ENCODE measurements at places on chromosomes 2 and 18.

- DNase-seq: no peak
These were observed 412 bp downstream of the OSBPL1A start for GRCh38 chr18:24397131-24397693.

GRCh38 chr18:49006641-49007454 is 56.1 kb upstream of the SMAD7 start:
- no peak for DNase-seq

DNA sequence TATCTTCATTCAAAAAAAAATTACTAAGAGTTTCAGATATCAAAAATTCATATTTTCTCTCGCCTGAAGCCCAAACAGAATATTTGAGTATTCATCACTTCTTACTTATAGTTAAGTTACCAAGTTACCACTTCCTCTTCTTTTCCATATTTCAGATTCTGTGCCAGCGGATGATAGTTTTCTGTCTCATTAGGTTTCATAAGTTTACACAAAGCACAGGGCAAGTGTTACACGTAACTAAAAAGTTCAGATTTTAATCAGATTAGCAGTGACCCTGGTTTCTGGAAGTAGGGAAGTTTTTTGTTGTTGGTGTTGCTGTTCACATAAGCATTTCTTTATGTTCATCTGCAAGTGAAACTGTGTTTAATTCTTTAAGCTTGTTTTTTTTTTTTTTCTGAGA is 10.2 kb downstream of the AFTPH start:
- no peak for DNase-seq

DNA sequence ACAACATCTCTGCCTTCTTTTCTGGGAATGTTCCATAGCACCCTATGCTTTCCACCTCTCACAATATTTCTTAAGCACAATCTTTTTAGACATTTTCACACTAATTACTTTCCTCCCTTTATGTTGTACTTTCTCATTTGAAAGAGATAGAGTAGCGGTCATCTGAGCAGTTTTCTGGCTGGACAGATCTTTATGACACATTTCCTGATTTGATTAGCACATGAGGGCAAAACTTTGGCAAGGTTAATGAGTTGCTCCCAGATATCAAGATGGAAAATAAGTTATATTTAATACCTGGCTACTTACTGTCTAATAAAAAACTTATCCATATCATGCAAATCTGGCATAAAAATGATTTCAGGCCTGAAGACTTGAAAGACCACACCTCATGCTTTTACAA is 723.9 kb downstream of the SOCS6 start:
- no peak for DNase-seq

- DNase-seq: no peak
These were observed 23.7 kb upstream of the ACKR3 start for GRCh38 chr2:236545814-236546480.

GRCh38 chr2:135745545-135745944 is 3.9 kb downstream of the UBXN4 start:
- DNase-seq: no peak

DNA sequence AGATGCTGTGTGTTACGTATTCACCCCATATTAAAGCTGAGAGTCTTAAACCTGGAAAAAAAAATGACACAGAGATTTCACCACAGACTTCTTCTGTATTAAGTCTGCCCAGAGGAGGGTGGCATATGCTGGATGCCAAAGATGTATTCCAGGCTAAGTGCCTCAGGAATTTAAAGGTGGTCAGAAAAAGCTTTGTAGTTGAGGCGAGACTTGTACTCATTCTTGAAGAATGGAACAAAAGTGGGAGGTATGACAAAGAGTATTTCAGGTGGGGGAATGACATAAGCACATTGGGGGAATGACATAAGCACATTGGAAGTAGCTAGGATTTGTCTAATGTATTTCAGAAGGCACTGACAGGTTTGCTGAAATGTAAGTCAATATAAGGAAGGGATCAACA is 98.6 kb downstream of the BABAM2 start:
- no peak for DNase-seq

DNA sequence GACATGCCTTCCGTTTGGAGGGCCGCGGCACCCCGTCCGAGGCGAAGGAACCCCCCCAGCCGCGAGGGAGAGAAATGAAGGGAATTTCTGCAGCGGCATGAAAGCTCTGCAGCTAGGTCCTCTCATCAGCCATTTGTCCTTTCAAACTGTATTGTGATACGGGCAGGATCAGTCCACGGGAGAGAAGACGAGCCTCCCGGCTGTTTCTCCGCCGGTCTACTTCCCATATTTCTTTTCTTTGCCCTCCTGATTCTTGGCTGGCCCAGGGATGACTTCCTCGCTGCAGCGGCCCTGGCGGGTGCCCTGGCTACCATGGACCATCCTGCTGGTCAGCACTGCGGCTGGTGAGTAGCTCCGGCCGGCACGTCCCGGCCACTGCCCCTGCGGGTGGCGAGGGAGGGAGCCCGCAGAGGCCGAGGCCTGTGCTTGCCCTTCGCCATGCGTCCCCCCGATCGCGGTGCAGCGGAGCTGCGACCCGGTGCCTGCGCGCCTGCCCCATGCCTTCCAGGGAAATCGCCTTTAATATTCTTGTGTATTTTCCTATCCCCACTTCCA is 1.2 kb downstream of the BMPR2 start:
- DNase-seq: peak; percentile 10

GRCh38 chr2:60100034-60100433 is 453.4 kb downstream of the BCL11A start:
- no peak for DNase-seq

DNA sequence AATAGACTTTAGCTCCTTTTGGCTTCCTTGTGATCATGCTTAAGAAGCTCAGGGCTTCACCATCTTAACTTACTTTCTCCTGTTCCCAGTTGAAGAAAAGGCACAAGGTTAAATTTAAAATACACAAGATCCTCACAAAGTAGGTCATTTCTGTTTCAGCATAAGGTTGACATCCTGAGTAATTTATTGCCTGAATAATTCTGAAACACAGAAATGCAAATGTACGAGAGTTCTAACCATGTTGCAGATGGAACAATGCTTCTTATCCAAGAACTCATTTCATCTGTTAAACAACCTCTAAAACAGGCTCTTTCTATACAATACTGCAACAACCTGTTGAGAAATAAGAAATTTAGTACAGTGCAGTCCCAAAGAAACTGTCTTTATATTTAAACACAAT is 395.2 kb downstream of the BCL11A start:
- DNase-seq: no peak

GRCh38 chr2:236052926-236053821 is 115.0 kb downstream of the GBX2 start:
- DNase-seq: no peak

- DNase-seq: no peak
These were observed 30.9 kb downstream of the CD28 start for GRCh38 chr2:203737360-203737759.

DNA sequence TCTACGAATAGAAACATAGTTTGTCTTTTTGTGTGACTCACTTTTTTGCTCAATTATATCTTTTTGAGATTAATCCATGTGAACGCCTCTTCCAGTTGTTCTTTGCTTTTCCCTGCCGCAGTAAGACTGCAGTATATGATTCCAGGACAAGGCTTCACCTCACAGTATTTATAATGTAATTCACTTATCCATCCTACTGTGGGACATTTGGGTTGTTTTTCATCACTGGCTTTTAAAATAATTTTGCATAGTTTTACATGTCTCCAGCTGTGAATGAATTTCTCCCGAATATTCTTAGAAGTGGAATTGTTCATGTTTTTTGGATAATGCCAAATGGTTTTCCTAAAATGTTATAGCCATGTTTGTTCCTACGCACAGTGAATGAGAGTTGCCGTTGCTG is 21.9 kb downstream of the COPS9 start:
- DNase-seq: no peak

DNA sequence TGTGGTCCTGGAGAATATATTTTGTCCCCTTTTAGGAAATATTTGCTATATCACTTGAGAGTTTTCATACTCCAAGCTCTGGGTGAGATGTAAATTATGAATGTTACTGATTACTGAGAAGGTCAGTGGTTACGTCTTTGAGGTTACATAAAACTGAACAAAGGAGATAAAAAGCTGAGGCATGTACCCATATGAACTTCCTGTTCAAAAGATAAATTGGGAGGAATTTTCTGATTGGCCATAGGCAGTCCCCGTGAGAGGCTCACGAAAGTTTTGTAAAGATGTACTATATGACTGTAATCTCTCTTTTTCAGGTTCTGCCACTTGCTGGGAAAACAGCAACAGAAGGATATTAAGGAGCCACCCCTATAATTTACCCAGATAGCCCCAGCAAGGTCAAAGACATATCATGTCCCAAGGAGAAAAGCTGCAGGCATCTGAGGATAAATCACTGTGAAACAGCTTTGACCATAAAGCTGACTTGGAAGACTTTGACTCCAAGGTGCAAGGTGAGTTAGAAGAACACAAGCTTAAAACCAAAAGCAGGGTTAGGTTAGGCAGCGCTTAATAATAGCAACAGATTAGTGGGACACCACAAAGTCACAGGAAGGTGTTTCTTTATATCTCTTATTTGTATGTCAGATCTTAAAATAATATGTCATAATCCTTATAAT is 90.4 kb downstream of the OSBPL6 start:
- DNase-seq: no peak

GRCh38 chr2:125408874-125409538 is 1247.0 kb upstream of the GYPC start:
- no peak for DNase-seq

DNA sequence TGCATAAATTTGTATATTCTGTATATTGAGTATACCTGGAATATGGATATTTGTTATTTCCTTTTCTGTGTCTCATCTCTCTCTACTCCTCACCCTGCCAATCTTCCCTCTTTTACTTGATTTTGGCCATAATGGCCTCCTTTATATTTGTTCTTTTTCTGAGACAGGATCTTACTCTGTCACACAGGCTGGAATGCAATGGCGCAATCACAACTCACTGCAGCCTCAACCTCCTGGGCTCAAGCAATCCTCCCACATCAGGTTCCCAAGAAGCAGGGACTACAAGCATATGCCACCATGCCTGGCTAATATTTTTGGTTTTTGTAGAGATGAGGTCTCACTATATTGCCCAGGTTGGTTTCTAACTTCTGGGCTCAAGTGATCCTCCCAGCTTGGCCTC is 30.5 kb downstream of the PREPL start:
- DNase-seq: no peak

GRCh38 chr2:161870401-161870930 is 203.5 kb downstream of the DPP4 start:
- no peak for DNase-seq

- DNase-seq: no peak
These were observed 338.7 kb downstream of the CPS1 start for GRCh38 chr2:210895132-210895531.

GRCh38 chr2:98153481-98153880 is 66.5 kb downstream of the VWA3B start:
- DNase-seq: no peak

DNA sequence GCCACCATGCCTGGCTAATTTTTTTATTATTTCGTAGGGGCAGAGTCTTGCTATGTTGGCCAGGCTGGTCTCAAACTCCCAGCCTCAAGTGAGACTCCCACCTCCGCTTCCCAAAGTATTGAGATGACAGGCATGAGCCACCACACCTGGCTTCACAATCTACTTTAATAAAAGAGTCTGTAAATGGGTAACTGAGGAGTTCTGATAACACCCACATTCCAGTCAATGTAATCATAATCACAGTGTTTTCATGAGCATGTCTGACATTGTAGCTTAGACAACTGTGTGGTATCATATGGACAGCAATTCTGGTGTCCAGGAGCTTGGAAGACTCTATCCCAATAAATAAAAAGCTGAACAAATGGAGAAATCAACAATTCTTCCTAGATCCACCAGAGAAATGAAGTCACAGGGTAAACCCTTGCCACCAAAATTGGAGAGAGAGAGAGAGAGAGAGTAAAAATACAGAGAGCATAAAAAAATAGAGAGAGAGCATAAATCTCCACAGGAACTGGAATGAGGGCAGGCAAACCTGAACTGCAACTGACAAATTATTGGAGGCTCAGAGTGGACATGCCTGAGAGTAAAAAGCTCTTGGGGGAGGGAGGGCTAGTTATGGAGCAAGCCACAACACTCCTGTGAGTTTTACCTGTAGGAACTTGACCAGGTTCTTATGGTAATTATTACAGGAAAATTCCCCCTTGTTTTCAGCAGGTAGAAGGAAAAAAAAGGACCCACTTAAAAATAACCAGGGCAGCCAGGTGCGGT is 12.4 kb upstream of the NBEAL1 start:
- DNase-seq: no peak

GRCh38 chr2:16281451-16282335 is 341.3 kb downstream of the MYCN start:
- DNase-seq: no peak

- DNase-seq: no peak
These were observed 316.8 kb upstream of the KCNH7 start for GRCh38 chr2:163155279-163155883.

DNA sequence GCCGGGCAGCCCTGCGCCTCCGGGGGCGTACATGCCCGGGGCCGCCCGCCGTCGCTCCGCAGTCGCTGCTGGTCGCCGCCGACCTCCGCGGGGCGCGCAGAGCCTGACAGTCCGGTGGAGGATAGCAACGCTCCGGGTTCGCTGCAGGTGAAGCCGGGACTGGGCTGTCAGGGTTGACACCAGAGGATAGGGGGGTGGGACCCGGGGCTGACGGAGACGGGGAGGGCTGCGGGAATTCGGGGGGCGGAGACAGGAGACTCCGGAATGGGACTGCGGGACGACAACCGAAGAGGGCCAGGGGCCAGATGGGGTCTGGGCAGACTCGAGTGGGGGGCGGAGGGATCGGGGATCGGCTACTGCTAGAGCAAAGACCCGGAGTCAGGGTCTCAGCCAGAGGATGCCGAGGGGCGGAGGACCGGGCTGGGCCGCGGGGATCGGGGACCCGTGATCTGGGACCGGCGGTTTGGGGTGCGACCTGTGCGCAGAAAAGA is 403 bp downstream of the TMEM127 start:
- DNase-seq: peak; percentile 25

GRCh38 chr18:45541421-45541820 is 73.9 kb upstream of the SLC14A2 start:
- DNase-seq: no peak

DNA sequence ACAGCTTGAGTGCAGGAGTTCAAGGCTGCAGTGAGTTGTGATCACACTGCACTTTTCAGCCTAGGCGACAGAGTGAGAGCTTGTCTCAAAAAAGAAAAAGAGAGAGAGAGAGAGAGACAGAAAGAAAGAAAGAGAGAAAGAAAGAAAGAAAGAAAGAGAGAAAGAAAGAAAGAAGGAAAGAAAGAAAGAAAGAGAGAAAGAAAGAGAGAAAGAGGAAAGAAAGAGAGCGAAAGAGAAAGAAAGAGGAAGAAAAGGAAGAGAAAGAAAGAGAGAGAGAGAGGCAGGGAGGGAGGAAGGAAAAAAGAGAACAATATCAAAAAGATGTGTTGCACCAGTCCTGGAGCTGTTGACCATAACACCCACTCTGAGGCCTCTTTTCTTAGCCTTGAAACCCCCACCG is 89.8 kb upstream of the MBOAT2 start:
- no peak for DNase-seq

- no peak for DNase-seq
These were observed 20.0 kb downstream of the LRRFIP1 start for GRCh38 chr2:237647176-237648015.

- DNase-seq: no peak
These were observed 15.2 kb upstream of the KYNU start for GRCh38 chr2:142862299-142862698.
